Fibroblast of lung (primary cell): ENCODE measurements at places on chromosomes 16 and 17. TPM values are rescaled to one million over a fixed set of nuclear protein-coding genes. Genes with fewer than 3 reads are reported as not detected.
A peak's percentile ranks its signal among the peaks of the same experiment; 100 is the strongest.

BOLA2 gene
- 17.5 and 21.8 TPM in 2 replicates for total RNA-seq

SLC12A3 gene
- not detected in 2 replicates for total RNA-seq

DOC2A gene
- total RNA-seq, result 0.26 and 0.33 TPM in 2 replicates

HCRT gene
- not detected in 2 replicates for total RNA-seq

DNA sequence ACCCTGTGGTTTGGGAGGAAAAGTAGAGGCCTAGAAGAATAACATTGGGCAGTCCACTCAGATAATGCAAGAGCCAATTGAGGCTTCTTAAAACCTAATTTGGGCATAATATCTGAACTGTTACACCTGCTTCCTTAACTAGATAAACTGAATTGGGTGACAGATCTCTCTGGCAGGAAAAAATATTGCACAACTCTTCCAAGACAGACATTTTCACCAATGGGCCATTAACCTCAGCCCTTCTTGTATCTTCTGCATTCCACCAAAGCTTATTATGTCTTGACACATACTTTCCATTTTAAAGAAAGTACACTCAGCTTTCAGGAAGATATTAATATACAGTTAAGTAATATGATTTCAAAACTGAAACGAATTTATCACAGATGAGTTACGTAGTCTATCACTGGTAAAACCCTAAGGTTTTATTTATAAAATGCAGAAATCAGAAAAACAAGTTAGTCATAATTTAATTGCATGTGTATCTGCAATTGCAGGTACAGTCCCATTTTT is 79.9 kb upstream of the MON1B start:
- no peak for DNase-seq

GRCh38 chr17:14135906-14136590 is 66.7 kb downstream of the COX10 start:
- peak; percentile 11 for DNase-seq

DNA sequence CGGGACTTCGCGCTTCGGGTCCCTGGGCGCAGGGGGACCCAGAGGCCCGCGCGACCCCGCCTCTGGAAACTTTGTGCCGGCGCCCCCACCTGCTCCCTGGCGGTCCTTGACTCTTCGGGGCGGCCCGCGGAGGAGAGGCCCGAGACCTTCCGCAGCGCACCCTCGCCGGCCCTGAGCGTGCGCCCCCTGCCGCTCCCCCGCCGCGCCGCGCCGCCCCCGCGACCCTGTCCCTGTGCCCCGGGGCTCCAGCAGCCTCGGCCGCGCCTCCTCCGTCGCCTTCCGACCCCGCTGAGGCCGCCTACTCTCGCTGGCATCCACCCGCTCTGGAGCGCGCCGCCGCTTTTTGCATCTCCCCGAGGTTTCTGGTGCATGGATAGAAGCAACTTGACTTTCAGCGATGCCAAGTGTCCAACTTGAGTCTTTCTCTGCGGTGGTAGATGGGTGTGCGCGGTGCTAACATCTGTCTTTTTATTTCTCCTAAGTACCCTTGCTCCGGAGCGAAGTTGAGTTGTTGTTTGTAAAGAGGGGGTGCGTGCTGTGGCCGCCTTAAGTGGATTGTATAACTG is 414 bp downstream of the DUSP14 start:
- peak; percentile 61 for DNase-seq

DNA sequence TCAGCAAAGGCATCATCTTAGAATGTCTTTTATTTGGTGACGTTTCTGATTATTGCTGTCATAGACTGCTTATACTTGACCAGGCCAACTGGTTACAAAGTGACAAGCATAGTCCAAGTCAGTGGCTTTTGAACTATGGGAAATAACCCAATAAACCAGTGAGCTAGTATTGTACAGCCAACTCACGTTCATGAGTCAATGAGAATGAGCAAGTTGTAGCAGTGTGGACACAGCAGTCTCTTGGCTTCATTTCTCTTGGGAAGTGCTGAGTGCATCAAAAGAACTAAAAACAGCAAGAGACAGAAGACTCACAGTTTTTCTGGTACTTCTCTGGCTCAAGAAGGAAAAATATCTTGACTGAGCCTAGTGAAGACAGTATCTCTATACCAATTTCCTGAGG is 36.9 kb upstream of the CRISPLD2 start:
- no peak for DNase-seq

DNA sequence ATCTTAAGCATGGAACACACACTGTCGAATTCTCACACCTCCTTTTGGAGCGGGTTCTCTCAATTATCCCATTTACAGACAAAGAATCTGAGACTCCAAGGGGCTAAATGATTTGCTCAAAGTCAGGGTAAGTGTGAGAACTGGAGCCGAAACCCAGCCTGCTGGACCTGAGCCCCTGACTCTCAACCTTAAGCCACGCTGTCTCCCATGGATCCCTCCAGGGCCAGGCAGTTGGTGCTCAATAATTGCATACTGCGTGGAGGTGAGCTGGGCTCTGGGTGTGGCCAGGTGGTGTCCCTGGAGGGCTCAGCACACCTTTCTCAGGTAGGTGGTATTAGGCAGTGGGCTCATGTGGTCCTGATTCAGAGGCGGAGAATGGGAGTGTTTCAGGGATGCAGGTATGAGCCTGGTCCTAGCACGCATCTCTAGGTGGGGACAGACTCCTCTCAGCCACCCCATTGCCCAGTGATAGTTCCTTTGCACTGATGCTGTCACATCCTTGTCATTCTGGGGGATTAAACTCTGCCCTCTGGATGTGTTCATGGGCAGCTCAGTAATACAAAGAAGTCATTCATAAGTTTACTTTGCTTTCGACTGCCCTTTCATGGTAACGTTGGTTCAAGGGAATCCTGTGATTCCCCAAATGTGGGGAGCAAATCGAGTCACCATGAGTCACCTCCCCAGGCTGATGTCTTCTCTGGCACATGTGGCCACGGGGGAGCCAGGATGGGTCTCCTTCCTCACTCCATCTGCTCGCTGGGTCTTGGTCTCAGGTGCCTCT is 399.5 kb upstream of the TNRC6C start:
- no peak for DNase-seq

DNA sequence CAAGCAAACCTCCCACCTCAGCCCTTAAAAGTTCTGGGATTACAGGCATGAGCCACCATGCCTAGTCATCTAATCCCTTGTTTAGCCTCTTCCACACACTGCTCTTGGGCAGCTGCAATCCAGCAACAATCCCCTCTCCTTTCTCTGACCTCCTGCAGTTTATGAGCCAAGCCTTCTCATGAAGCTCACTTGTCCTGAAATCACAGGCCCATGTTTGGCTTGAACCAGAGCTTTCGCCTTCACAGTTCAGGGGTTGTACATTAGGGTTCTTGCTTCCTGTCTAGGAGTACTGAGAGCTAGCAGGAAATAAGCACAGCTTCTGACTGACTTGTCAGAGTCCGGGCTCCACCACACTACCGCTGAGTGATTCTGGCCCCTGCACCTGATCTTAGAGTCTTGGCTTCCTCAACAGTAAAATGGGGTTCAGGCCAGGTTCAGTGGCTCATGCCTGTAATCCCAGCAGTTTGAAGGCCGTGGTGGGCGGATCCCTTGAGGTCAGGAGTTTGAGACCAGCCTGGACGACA is 16.3 kb downstream of the ERAL1 start:
- DNase-seq, result no peak

DNA sequence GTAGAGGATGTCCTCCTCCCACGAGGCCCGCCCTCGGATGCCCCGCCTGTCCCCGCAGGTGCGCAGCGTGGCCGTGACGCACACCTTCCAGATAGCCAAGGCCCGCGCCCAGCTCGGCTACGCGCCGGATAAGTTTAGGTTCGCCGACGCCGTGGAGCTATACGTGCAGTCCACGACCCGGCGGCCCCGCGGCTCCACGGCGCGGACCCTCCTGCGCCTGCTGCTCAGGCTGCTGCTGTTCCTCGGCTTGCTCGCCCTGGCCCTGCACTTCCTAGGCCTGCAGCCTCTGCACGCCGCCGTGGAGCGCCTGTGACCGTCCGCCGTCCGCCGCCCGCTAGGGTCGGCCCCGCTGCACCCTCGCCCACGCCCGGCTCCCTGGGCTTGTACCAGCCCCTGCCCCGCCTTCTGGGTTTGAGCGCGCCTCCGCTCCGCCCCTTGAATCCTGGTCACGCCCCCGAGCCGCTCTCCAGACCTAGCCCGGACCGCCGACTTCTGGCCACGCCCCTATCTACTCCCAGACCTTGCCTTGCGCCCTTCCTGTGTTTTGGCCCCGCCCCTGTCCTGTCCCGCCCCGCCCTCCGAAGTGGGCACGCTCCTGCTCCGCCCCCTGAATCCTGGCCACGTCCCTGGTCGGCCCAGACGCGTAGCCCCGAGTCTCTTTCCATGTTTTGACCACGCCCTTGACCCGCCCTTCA is 15.8 kb upstream of the EEF2K start:
- DNase-seq, result no peak

DNA sequence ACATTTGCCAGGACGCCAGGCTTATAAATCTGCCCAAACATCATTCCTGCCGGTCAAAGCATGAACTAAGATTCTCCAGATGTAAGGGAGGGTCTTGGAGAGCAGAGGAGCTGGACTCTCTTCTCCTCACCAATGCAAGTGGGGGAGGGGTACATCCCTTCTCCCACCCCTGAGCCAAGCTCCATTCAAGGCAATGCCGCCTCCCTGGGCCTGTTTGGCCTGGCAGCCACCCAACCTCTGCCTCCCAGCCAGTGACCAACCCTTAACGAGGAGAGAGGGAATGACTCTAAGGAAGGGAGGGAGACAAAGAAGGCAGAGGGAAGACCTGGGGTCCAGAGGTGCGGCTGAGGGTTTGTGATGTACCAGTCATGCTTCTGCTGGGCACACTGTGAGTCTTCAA is 13.8 kb downstream of the C17orf50 start:
- peak; percentile 80 for DNase-seq

DNA sequence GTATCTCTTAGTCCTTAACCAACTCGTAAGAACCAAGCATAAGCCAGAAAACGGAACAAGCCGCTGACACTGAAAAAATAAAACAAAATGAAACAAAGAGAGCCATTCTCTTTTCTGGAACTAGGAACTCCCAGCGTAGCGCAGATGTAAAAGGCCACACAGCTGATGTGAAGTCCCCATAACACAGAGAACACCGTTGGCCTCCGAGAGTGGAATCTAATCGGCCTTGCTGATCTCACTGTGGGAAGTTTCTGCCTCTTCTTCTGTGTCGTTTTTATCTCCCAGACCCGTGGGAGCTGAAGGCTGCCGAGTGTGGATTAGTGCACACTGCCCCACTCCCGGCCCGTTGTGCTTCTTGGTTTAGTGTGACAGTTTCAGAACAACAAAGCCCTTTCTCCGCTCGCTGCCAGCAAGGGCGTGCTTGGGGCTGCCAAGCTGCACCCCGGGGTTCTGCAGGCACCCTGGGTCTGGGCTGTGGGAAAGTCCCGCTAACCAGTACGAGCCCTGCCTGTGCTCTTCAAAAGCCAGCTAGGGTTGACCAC is 21.7 kb downstream of the TTYH2 start:
- no peak for DNase-seq

GRCh38 chr17:77506371-77506991 is 365.7 kb downstream of the SEC14L1 start:
- no peak for DNase-seq

DNA sequence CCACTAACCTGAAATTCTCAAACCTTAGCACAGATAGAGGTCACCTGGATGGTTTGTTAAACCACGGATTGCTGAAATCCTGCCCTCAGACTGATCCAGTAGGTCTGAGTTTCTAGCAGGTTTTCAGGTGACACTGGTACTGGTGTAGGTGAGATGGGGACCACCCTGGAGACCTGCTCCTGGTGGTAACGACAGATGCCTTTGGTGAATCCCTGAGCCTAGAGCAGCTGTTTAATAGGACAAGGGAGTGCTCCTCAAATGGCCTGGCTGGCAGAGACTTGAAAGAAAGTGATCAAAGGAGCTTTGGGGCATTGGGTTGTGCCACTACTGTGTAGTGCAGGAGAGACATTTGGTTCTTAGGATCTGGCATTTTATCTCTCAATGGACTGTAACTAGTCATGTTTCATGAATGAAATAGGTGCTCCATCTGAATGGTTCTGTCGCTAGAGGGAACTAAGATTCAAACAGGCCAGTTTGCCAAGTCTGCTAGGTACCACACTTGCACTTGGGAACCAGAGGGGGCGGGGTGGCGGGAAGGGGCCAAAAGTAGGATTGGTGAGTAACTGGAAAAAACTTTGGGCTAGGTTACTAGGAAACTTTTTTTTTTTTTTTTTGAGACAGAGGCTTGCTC is 2.9 kb upstream of the IFI35 start:
- peak; percentile 41 for DNase-seq

- peak; percentile 41 for DNase-seq
Measured at GRCh38 chr16:2773188-2773968, 3.7 kb downstream of the ELOB start.

- no peak for DNase-seq
Measured at GRCh38 chr17:76233588-76234353, 6.5 kb downstream of the RNF157 start.

GRCh38 chr17:1166276-1166675 is 13.5 kb downstream of the ABR start:
- DNase-seq, result no peak

DNA sequence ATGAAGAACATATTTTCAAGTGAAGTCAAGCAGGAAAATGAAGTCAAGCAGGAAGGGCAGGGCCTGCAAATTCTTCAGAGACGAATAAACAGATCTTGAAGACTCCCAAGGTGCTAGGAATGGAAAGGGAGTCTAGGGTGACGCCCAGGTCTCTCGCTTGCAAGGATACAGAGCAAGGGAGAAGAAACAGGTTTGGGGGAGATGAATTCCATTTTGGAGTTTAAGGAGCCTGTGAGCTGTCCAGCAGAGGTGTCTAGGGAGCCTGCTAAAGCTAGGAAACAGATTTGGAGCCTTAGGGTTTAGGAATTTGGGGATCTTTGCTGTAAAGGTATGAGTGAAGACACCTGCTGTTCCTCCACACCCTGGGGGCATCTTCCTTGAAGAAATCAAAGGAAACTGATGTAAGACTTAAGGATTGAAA is 2.0 kb upstream of the UNKL start:
- no peak for DNase-seq

DNA sequence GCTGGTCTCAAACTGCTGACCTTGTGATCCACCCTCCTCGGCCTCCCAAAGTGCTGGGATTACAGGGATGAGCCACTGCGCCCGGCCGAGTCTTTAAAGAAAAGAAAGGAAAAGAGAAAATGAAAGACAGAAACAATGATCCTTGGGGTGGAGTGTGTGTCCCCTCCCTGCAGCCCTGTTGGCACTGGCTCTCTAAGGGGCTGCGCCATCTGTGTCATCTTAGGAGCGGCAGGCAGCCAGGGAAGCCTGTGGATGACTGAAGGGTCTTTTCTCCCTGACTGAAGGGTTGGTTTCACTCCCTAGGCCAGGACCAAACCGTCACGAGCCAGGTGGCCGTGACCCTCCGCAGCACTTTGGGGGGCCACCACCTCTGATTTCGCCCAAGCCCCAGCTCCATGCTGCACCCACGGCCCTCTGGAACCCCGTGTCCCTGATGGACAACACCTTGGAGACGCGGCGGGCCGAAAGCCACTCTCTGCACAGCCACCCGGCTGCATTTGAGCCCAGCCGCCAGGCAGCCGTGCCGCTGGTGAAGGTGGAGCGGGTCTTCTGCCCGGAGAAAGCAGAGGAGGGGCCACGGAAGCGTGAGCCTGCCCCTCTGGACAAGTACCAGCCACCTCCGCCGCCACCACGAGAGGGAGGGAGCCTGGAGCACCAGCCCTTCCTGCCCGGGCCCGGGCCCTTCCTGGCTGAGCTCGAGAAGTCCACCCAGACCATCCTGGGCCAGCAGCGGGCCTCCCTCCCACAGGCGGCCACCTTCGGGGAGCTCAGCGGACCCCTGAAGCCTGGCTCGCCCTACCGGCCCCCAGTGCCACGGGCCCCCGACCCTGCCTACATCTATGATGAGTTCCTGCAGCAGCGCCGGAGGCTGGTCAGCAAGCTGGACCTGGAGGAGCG is 27.7 kb downstream of the GINS2 start:
- DNase-seq, result no peak

- no peak for DNase-seq
Measured at GRCh38 chr17:10499950-10500349, 18.4 kb downstream of the MYH1 start.

- peak; percentile 91 for DNase-seq
Measured at GRCh38 chr17:50707289-50708049, at the start of gene ANKRD40. ANKRD40 (minus strand) TSS chr17:50707914; CDS start chr17:50707654, 260 bp downstream.
